Fibroblast of upper back skin (primary cell): ENCODE measurements at places on chromosomes 3 and 15.

DNA sequence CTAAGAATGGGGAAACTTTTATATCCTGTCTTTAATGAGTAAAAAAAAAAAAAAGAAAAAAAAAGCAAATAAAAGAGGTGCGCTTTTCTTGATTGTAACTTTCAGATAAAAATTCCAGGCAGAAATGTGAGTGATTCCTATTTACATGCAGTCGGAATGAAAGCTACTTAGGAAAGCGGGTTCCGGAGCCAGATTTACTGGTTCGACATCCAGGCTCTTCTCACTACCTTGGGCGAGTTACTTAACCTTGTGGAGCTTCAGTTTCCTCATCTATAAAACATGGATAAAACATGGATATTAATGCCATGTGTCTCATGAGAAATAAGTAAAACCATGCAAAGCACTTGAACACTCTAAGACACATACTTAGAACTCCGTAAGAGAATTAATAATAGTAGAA, 169.2 kb downstream of the TP63 start:
- no peak for DNase-seq

GRCh38 chr3:53816425-53816824, 29.8 kb downstream of the CHDH start:
- DNase-seq = no peak

DNA sequence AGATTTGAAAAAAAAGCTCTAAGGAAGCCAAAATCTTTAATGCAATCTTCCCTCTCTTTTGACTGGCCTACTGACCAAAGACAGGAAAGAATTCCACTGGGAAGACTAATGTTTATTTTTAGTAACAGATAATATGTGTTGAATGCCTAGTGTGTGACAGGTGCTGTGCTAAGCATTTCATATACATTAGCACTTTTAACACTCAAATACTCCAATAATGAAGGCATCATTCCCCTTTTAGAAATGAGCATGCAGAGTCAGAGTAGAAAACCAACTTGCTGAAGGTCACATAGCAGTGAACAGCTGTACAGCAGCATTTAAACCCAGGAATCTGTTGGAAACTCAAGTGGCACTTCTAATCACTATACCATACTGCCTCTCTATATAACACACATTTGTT, 170.6 kb downstream of the MINAR1 start:
- peak; percentile 42 for DNase-seq

DNA sequence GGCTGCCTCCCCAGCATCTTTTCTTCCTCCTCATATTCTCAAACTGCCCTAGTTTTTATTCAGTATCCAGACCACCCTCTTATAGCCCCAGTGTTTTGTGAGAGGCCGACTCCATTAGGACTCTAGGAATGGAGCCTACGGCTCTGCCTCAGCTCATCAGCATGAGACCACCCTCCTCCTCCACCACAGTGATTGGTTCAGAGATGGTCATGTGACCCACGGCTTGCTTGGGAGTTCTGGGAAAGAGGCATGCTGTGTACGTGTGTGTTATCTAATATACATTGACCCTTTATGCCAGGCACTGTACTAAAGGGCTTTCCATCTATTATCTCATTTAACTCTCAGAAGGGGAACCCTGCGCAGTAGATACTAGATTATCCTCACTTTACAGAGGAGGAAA, 17.8 kb upstream of the CMTM7 start:
- no peak for DNase-seq

GRCh38 chr15:58498821-58499580, 67.2 kb downstream of the LIPC start:
- DNase-seq = peak; percentile 73

DNA sequence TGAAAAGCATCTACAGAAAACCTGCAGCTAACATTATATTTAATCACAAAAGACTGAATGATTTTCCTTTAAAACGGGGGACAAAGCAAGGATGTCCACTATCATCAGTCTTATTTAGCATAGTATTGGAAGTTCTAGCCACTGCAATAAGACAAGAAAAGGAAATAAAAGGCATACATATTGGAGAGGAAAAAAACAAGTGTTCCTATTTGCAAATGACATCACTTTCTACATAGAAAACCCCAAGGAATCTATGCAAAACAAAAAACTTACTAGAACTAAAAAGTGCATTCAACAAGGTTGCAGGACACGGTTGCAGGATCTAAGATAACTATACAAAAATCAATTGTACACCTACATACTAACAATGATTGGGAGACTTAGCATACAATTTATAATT, 101.6 kb upstream of the MEF2A start:
- DNase-seq = no peak

- no peak for DNase-seq
These were observed 48.5 kb downstream of the MBNL1 start for GRCh38 chr3:152317184-152317583.

DNA sequence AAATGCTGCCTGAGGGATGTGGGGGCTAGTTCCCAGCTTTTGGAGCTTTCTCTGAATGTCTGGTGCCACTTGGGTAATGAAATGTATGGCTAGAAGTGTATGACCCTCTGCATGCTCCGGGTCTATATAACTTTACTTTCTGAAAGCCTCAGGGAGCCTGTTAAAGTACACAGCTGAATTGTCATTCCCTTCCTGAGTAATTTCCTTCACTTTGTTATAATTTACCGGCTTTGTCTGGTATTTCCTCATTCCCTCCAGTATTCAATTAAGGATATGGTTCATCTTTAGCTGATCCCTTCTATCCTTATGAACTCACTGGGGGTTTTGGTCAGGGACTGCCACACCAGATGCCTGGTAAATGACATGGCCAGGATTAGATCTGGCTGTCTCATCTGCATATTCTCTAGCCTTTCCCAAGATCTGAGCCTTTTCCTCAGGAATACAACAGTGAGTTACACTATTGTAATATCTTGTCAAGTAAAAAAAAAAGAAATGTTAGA, 620.3 kb downstream of the ZPLD1 start:
- DNase-seq = peak; percentile 20

DNA sequence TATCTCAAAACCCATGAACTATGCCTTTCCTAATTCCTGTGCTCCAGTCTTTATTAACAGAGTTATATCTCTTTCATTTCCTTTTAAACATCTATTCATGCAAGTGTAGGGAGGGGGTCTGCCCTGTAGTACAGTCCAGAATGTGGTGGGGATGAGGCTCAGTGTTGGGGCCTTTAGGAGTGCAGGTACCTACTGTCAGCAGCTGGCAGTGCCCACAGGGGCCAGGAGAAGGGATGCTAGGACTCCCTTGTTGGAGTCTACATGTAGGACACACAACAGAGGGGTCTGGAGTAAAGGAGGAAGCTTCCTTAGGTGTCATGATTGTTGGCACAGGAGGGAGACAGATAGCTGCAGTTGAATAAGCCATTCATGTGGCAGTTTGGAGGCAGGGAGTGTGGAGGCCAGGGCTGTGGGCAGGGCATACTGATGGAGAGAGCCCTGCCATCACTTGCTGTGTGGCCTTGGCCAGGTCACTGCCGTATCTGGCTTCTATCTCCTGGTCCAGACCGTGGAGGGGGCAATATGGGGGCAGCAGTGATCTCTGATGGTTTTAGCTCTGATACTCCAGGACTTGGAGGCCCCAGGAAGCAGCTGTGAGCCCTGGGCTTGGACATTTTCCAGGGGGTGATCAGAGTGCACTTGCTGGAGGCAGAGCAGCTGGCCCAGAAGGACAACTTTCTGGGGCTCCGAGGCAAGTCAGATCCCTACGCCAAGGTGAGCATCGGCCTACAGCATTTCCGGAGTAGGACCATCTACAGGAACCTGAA, 29.5 kb downstream of the ESYT3 start:
- no peak for DNase-seq

DNA sequence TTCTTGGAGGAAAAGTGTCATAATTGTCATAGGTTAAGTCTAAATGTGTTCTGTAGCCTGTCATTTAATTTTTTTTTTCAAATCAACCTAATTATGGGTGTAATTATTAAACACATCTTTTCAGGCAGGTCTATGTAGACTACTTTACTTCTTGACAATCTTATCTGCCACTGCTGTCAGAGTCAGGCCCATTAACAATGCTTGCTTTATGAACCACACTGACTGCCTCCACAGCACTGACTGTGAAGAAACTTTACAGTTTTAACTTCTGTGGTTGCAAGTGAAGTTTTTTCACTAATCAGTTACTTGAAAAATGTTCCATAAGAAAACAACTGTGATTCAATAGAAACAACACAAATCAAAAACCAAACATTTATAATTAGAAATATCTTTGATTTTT, 407.8 kb downstream of the PLCL2 start:
- DNase-seq = no peak

DNA sequence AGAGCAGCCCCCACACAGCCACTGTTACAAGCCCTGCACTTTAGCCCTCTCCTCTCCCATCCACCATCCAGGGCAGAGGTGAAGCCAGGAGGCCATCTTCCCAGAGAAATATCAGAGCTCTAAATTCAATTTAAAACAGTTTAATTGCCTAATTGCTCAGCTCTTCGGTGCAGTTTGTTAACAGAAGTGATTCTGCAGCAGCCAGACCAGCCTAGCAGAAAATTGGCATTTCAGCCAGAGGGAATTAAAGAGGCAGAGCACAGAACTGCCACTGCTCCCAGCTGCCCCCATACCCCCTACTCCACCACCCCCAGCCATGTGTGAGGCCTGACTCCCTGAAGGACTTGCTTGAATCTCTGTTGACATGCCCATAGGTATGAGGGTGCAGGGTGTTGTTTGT, 38.5 kb downstream of the TPRA1 start:
- no peak for DNase-seq

DNA sequence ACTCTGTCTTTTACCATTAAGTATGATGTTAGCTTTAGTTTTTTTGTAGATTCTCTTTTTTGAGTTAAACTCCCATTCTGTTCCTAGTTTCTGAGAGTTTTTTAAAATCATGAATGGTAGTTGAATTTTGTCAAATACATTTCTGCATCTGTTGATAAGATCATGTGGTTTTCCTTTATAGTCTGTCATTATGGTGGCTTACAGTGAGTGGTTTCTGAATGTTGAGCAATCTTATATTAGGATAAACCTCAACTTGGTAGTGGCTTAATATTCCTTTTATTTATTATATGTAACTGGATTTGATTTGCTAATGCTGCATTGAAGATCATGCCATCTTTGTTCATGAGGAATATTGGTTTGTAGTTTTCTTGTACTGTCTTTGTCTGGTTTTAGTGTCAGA, 34.8 kb downstream of the NEO1 start:
- no peak for DNase-seq

- no peak for DNase-seq
These were observed 46.7 kb downstream of the CD200R1L start for GRCh38 chr3:112799946-112800345.

DNA sequence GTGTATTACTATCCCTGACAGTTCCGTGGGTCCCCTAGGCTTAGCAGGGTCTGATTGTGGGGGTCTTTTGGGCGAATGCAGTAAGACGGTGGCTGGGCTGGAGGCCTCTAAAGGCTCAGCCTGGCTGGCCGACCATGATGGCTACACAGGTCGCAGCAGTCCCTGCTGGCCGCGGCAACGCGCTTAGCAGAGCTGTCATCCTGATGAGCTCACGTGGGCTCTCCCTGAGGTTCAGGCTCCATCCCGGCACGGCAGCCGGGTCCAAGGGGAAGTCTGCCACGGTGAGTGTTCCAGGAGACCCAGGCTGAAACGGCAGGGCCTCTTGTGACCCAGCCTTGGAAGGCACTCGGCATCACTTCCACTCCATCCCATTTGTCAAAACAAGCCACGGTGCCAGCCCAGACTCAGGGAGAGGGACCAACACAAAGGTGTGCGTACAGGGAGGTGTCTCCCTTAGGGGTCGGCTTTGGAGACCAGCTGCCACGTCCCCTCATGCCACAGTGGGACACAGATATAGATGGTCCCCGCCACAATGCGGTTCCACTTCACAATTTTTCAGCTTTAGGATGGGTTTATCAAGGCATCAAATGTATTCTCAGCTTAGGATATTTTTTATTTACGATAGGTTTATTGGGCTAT, 101.8 kb downstream of the XXYLT1 start:
- no peak for DNase-seq

DNA sequence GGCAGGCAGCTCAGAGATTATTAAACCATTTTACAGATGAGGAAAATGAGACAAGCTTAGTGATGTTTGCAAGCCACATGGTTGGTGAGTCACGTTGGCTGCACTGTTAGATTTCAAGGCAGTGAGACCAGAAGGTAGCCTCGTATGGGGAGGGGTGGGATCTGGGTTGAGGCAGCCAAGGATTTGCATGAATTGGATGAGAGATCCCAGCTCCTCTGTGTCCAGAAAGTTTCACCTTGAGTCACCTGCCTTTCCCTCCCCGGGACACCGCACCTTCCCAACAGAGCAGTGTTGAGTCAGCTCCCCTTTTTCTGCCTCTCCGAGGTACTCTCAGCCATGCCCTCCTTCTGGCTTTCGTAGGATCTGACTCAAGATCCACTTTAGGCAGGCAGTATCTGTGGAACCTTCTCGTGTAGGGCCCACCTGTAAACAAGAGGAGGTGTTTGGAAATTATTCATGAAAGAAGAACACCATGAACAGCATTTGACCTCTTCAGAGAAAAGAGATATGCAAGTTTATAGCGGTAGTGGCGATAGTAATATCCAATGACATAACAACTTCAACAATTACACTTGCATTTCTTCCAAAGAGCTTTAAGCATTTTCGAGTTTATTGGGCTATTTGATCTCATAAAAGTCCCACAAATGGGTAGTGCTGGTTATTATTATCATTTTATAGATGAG, 46.8 kb upstream of the VPS8 start:
- no peak for DNase-seq
